Fibroblast of the aortic adventitia (primary cell): ENCODE measurements at places on chromosomes 16 and 17. TPM values are rescaled to one million over a fixed set of nuclear protein-coding genes. Genes with fewer than 3 reads are reported as not detected.

Gene TSPOAP1
- total RNA-seq, result 0.18 and 1.1 TPM in 2 replicates

Gene MT1M
- 3.4 and 10.3 TPM in 2 replicates for total RNA-seq

Gene MARCHF10
- total RNA-seq, result 0.09 TPM in 1 of 2 replicates, not detected in the other

Gene MMP28
- 0.09 TPM in 1 of 2 replicates, not detected in the other for total RNA-seq

Gene SULT1A2
- total RNA-seq, result 3.3 TPM in 1 of 2 replicates, not detected in the other
